ENCODE measurements at places on chromosomes 1 and 21.

DNA sequence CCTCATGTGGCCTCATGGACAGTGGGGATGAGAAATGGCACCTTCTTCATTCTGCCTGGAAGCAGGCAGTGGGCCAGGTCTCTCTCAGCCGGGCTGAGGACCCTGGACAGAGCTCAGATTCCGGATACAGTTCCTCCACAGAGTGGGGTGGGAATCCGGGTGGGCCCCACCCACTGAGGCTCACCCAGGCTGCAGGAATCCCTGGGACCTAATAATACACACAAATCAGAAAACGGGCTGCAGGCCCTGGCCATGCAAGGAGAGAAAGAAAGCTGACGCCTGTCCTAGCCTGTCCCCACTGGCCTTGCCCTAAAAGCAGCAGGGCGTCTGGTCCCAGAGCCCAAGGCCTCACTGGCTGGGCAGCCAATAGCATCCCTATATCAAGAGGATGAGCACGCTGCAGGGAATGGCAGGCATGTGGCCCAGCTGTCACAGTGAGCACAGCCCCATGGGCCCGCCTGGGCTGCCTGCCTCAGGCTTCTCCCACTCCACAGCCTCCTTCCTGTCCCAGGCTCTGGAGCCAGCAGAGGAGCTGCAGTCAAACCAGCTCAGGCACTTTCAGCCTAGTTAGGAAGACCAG, 25.3 kb downstream of the ACTA1 start:
- DNase-seq = no peak

DNA sequence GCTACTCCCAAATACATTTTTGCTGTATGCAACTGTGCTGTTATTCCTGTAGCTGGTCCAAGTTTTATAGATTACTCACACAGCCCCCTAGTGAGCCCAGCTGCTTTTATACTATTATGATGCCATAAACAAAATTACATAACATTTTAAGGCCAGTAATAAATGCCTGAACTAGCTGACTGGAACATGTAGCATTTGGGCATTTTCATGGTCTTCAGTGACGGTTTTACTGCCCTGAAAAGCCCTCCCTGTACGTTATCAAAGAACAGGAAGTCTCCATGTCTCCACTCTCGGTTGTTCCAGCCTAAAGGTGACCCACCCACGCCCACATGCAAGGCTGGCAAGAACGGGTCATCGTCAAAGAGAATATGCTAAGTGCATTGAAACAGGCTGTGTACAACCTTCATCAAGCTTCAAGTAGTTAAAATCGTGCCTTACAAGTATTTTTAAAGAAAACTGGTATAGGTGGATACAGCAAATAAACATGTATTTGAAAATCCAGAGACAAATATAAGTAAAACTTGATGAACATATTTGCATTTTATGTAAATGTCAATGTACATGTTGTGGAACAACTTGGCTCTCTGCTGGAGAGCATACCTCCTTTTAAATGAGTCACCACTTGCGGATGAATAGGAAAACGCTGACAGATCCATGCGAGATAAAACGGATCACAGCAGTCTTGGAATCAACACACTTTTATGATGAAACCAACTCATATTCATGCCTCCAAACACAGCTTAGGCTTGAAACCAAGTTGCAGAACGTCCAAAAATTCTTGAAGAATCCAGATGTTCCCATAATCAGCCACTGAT, 520.5 kb downstream of the SMYD3 start:
- peak; percentile 41 for DNase-seq

DNA sequence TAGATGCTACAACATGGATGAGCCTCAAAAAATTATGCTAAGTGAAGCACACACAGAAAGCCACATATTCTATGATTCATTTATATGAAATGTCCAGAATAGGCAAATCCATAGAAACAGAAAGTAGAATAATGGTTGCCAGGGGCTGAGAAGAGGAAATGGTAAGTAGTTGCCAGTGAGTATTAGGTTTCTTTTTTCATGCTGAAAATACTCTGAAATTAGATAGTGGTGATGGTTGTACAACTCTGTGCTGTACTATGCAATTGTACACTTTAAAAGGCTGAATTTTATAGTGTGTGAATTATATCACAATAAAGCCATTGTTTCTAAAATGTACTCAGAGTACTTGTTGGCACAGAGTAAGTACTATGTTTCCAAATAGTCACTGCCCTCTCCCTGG, 15.5 kb upstream of the GFI1 start:
- DNase-seq = no peak

GRCh38 chr21:42012763-42013329, 2.7 kb upstream of the ZBTB21 start:
- peak; percentile 15 for DNase-seq

GRCh38 chr1:174912264-174912663, 87.5 kb upstream of the CACYBP start:
- DNase-seq = no peak

- no peak for DNase-seq
Measured at GRCh38 chr1:91891969-91892368, 6.0 kb upstream of the TGFBR3 start.

DNA sequence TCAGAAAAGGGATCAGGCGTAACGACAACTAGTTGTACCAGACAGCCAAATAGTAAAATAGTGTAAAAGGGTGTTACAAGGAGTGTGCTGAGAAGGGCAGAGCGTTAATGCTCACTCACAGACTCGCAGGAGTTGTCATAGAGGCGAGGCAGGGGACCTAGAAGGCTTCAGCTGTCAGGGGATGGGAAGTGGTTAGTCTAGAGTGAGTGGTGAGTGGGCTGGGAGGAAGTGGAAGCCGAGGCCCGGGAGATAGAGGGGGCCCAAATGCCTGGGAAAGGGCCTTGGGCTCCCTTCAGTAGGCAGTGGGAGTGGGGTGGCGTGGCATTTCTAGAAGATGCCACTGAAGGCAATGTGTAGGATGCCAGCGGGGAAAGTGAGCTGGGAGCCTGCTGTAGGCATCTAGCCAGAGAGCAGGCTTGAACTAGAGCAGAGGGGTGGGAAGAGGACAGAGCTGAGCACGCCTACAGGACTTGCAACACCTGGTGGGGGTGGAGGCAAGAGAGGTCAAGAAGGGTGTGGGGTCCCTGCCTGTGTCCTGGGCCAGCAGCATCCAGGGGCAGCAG, 10.3 kb downstream of the SLC6A17 start:
- no peak for DNase-seq

DNA sequence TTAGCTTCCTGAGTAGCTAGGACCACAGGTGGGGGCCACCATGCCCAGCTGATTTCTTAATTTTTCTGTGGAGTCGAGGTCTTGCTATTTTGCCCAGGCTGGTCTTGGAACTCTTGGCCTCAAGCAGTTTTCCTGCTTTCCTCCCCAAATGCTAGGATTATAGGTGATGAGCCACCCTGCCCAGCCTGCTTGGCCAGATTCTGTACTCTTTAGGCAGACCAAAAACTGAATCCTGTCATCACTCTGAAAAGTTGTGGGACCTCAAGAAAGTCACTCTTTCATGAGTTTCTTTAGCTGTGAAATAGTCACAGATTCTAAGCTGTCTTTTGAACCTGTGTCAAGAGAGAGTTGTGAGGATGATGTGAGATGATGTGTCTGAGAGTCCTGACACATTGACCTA, 105.4 kb downstream of the CAMTA1 start:
- DNase-seq = no peak

GRCh38 chr1:174005032-174005431, 17.1 kb downstream of the RC3H1 start:
- DNase-seq = no peak

- DNase-seq = no peak
Measured at GRCh38 chr1:82108843-82109242, 308.1 kb downstream of the ADGRL2 start.

DNA sequence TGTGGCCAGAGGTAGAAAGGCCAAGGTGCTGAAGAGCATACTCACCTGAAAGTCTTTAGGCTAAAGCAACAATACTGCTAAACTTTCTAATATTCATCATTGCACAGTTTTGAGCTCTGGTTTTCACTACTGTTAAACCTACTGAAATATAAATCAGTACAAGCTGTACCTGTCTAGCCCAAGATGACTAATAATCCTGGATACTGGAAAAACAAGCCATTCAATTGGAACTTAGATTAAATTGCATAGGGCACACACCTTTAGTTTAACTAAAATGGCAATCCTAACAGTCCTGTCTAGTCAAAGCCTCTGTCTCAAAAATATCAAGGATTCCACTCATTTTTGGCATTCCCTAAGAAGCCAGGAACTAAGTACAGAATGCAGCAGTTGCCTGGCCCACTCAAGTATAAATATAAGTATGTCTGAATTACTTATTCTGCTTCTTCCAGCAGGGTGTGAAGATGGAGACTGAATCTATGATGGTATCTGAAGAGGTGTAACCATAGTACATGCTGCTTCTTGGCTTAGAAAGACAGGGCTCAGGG, 3.1 kb downstream of the CHML start:
- DNase-seq = no peak

DNA sequence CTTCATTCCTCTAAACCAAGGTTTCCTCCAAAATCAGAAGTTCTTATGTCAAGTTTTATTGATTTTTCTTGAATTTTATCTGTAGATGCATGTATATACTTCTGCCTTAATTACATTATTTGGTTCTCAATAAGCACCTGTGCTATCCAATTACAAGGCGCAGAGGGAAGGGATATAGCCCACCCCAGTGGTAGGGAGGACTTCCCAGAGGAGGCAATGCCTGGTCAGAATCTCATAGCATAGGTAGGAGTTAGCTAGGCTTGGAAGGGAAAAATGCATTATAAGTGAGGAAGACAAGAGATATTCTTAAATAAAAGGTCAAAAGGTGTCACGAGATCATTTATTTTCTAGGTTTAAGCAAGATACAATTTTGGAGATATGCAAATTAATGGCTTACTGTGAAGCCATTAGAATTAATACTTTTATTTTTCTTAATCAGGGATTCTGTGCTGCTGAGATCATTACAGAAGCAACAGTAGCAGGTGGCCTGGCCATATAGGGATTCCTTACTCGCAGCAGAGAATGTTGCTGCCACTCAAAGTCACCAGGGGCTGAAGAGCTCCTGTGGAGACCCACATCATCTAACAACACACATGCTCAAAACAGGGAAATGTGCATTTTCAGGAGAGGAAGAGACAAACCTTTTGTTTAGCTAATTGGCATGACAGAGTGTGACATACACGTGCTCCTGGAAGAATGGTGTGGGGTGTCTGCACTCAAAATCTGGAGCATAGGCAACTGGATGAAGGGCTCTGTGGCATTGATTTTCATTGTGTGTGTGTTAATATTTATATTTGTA, 178.3 kb downstream of the ATG4C start:
- no peak for DNase-seq

DNA sequence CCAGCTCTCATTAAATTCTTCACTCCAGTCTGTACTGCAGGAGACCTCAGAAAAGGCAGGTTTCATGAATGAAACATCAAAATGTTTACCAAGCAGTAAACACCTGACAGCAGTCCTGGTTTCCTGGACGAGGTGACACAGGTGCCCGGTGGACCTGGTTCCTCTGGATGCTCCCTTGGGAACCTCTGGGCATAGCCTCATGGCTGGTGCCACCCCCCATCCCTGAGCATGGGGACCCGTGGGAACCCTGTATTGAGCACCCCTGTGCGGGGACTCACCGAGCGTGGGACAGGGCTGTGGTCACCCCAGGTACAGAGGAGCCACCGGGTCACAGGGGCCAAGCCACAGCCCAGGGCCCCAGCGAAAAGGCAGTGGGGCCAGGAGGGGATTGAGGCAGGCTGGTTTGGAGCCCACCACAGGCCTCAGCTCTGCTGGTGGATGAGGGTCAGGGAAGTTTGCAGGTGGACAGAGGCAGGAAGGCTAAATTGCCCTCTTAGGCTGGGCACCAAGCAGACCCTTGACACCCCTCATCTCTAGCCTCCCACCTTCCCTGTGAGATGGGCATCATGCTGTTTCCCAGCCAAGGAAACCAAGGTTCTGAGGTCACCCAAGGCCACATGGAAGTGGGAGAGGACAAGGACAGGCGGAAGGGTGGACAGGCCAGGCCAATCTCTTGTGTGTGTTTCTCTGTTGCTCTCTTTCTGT, 158.4 kb downstream of the PTPRU start:
- DNase-seq = no peak

DNA sequence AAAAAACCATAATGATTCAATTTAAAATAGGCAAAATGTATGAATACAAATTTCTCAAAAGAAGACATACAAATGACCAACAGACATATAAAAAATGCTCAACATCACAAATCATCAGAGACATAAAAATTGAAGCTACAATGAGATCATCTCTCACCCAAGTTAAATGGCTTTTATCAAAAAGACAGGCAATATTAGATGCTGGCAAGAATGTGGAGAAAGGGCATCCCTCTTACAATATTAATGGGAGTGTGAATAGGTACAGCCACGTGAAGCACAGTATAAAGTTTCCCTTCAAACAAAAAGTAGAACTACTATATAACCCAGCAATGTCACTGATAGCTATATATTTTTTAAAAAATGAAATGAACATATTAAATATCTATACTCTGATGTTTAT, 1481.7 kb downstream of the AMY1C start:
- no peak for DNase-seq

- no peak for DNase-seq
Measured at GRCh38 chr1:168881656-168882260, 152.8 kb upstream of the DPT start.

GRCh38 chr1:28173151-28173979, 3.1 kb downstream of the PTAFR start:
- no peak for DNase-seq

DNA sequence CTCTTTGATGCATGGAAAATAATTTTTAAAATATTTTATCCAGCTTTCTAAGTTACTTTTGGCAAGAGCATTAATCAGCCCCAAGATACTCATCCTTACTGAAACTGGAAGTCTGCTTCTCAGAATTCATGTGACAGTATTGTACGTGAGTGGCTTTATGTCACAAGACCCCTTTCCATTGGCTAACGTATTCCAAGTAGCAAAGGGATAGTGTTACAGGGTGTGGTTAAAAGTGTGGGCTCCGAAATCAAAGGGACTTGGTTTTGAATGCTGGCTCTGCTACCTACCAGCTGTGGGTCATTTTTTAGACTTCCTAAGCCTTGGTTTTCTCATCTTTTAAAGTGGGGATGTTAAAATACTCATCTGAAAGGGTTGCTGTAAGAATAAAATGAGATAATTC, 91.7 kb downstream of the RHOU start:
- no peak for DNase-seq

DNA sequence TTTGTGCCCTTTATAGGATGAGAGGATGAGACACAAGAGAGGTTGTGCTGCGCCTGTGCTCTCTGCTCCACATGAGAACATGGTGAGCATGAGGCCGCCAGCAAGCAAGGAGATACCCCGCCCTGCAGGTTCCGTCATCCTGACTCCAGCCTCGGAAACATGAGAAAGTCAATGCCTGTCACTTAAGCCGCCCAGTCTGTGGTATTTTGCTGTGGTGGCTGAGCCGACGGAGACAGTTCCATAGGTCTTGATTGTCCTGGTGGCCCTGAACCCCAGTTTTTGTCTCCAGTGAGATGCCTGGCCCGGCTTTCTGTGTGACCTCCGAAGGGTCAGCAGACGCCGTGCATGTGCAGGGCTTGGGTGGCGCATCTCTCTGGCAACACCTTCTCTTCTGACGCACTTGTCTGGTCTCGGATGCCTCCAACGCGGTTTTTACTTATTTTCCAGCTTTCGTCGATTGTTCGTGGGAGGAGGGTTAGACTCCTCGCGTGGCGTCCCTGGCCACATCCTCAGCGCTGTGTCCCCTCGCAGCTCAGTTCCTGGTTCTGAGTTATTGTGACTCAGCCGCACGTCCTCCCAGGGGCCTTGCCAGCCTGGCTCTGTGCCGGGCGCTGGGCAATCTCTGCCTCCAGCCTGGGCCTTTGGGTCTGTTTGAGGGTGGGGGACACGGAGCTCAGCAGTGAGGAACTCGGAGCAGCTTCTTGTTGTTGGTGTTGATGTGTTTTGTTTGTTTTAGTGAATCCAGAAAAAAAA, 70.0 kb downstream of the FAAP20 start:
- no peak for DNase-seq
